NCI-H187 treated with DMSO at 0.1 percent for 48 hours (cell line): ENCODE measurements at places on chromosomes 1 and 21.

DNA sequence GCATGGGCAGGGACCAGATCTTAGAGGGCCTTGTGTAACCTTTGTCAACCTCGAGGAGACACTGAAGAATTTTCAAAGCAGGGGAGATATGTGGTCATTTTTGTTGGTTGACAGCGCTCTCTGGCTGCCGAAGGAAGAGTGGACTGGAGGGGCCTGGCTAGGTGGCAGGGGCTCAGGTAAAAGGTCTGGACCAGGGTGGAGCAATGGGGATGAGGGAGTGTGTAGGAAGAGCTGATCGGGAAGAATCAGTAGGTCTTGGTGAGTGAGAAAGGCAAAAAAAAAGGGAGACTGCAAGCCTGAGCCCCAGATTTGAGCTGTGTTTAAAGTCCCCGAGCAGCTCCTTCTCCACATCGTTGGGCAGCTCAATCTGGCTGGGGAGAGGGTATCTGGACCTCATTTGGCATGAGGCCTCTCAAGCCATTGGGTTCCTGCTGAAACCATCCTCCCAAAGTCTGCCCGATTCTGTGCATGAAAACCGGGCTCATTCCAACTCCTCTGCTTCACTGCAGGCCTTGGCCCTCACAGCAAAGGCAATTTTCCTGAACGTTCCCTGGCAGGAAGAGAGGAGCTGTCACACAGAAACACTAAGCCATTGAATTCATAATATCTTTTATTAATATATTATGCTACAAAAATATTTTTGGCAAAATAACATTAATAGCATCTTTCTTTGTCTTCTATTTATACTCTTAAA lies 237.1 kb downstream of the TRABD2B start:
- no peak for DNase-seq

DNA sequence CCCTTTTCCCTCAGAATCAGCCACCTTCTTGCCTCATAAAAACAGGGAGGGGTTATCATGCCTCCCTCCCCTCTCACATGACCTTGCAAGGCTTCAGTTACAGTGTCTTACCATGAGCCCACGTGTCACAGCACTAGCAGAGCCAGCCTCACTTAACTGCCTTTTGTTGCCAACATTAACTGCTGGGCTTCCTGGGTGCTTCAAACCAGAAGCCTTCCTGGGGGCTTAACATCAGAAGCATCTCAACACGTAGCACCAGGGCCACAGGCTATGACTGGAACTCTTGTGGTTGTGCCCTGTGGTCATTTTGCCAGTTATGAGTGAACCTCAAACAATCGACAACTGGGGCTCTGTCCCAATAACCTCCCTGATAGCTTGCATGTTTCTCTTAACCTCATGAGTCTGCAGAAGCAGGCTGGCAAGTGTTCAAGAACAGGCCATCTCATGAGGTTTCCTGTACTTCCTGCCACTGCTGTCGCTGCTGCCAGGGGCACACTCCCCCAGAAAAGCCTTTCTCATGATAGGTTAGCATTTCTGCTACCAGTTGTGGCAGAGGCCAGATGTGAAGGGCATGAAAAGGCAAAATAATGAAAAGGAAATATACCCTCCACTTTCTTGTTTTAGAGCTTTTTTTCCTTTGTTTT lies 132.2 kb downstream of the GLUL start:
- no peak for DNase-seq

GRCh38 chr1:32485554-32486255 lies 20.8 kb downstream of the ZBTB8B start:
- DNase-seq: no peak

GRCh38 chr1:113940365-113941244 lies 11.5 kb downstream of the HIPK1 start:
- DNase-seq: no peak

GRCh38 chr21:37087188-37087587 lies 14.1 kb downstream of the TTC3 start:
- no peak for DNase-seq

- DNase-seq: no peak
Observed at GRCh38 chr1:191260056-191260455, 782.4 kb upstream of the BRINP3 start.

- DNase-seq: no peak
Observed at GRCh38 chr21:42120903-42121535, 49.9 kb downstream of the UMODL1 start.
